Fibroblast of lung (primary cell): ENCODE measurements at places on chromosomes 3 and 15. TPM values are rescaled to one million over a fixed set of nuclear protein-coding genes. Genes with fewer than 3 reads are reported as not detected.

DNA sequence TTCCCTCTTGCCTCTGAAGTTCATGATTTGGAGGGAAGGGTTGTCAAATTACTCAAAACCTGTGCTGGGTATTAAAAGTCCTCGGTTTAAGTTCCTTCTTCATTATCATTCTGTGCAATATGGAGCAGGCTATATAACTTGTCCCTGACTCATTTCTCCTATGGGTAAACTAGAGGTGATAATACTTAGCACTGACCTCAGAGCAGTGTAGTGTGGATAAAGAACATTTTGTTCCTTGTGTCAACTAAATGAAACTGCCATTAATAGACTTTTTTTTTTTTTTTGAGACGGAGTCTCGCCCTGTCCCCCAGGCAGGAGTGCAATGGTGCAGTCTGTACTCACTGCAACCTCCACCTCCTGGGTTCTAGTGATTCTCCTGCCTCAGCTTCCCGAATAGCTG, 2.2 kb upstream of the BBX start:
- H3K4me1 ChIP-seq, result no peaks in the 10 kb centered on the region
- DNase-seq, result no peak
- H3K27me3 ChIP-seq, result no peaks in the 10 kb centered on the region
- no peak overlapping the region for H3K4me3 ChIP-seq
- H3K36me3 ChIP-seq, result no peaks in the 10 kb centered on the region
- H3K27ac ChIP-seq, result no peak overlapping the region

GRCh38 chr3:17035966-17036365, 151.2 kb downstream of the PLCL2 start:
- H3K27ac ChIP-seq, result no peak overlapping the region
- no peaks in the 10 kb centered on the region for H3K4me1 ChIP-seq
- no peaks in the 10 kb centered on the region for H3K27me3 ChIP-seq
- H3K4me3 ChIP-seq, result no peak overlapping the region
- DNase-seq, result no peak

DNA sequence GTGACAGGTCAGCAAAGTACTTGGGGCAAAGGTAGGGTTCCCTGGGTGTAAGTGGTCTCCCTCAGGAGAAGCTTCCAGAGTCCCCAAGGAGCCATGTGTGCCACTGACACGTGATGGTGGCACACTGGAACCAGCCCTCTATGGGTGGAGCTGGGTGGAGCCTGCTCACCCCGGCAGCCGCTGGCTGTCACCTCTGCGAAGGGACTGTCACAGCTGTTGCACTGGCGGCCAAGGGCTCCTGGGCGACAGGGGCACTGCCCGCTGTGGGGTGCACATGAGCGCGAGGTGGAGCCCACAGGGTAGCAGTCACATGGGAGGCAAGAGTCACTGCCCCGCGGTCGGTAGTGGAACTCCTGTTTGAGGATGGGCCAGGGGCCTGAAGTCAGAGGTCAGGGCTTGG, 12.0 kb downstream of the CELSR3 start:
- no peaks in the 10 kb centered on the region for H3K36me3 ChIP-seq
- H3K4me1 ChIP-seq, result no peaks in the 10 kb centered on the region
- DNase-seq, result no peak
- H3K27me3 ChIP-seq, result no peaks in the 10 kb centered on the region

GRCh38 chr3:14345496-14346150, 56.8 kb upstream of the SLC6A6 start:
- H3K4me3 ChIP-seq, result no peak overlapping the region
- no peaks in the 10 kb centered on the region for H3K36me3 ChIP-seq
- no peaks in the 10 kb centered on the region for H3K4me1 ChIP-seq

The CADM2 gene
- under 0.01 TPM in 1 of 2 replicates, not detected in the other for total RNA-seq

The ATP13A4 gene
- under 0.01 and 0.33 TPM in 2 replicates for total RNA-seq

The PAK6 gene
- total RNA-seq, result under 0.01 TPM in 1 of 2 replicates, not detected in the other

The SLC12A8 gene
- 9.8 and 19.5 TPM in 2 replicates for total RNA-seq
